Activated CD4-positive, alpha-beta T cell treated with anti-CD3 and anti-CD28 coated beads, Interleukin-2, amount 50 U/mL, for 48 hours (primary cell): ENCODE measurements at places on chromosomes 2 and 18.

- DNase-seq: no peak
Observed at GRCh38 chr2:158242280-158242679, 140.6 kb downstream of the UPP2 start.

DNA sequence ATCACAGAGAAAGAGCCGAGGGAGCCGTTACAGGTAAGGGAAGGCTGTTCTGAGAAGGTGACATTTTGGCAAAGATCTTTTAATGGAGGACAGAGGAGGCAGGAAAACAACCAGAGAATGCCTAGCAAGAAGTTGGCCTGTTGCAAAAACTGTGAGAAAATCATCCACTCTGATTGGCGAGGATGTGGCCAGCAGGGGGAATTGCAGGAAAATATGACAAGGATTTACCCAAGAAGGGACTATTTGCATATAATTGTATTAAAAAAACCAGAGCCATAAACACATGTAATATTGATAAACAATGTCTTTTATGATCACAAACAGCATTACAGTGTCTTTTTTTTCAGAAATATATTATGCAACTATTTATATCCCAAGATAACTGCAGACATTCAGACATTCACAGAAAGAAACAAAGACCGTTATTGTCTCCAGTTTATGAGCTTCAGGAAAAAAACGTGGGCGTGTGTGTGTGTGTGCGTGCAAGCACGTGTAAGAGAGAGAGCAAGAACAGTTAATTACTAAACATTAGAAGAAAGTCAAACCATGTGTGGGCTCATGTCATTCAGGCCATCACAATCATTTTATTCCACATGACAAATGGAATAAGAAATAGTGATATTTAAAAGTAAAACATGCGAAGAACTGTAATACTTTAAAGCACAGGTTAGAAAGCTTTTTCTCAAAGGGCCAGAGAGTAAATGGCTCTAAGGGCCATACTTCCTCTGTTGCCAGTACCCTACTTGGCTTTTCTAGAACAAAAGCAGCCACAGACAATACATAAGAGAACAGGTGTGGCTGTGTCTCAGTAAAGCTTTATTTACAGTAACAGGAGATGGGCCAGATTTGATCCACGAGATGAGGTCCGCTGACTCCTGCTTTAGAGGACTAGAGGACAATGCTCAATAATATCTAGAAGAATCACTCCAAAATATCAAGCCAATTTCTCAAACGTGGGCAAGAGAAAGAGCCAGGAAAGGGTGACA lies 324.1 kb downstream of the DLGAP1 start:
- no peak for DNase-seq

GRCh38 chr2:66575625-66576310 lies 140.8 kb downstream of the MEIS1 start:
- DNase-seq: no peak

- no peak for DNase-seq
Observed at GRCh38 chr2:175734686-175735085, 267.4 kb downstream of the LNPK start.

GRCh38 chr18:63028380-63028779 lies 291.2 kb downstream of the BCL2 start:
- DNase-seq: no peak

GRCh38 chr2:53854678-53855077 lies 5.1 kb downstream of the GPR75 start:
- DNase-seq: no peak

DNA sequence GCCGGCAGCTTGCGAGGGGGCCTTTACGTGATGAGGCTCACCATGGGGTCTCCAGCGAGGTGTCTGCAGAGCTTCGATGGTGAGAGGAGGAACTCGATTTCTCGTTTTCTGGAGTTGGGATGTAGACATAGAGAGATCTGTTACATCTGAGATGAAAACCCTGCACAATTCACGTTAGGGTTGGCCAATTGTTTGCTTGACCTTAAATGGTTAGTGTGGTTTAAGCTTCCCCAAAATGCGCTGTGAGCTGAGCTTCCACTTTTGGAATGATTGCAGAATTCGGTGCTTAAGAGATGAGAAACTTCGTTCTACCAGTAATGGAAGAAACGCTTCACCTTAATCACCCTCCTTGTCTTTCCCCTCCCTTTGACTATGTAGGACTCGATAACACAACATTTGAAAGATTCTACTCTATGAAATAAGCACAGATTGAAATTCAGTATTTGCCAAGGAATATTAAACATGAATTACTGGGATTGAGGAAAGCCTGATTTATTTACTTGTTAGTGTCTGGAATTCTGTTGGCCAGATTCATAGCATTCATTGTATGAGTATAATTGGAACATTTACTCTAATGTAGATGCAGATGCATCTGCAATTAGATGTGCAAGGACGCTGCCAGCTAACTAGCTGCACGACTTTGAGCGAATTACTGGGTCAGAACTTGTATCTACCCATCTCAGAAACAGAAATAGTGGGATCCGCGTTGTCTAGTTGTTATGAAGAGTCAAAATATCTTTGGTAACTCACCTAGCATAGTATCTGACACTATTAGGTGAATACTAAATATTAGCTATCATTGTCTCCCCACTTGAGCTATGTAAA lies 1.6 kb upstream of the KLF7 start:
- no peak for DNase-seq

DNA sequence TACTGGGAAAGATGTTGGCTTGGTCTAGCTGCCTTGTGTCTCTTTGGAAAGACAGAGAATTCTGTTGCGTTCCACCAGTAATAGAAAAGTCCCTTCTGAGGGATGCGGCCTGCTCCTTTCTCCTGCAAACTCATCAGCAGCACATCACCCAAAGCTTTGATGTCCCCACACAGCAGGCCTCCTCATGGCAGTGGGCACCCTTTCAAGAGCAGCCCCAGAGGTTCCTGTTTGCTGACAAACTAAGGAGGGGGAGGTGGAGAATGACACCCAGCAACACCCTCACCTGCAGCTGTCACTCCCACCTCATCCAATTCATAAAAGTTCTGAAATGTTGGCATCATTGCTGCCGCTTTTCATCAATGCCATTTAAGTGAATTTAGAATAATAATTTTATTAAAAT lies 556.6 kb downstream of the BCL11A start:
- no peak for DNase-seq

DNA sequence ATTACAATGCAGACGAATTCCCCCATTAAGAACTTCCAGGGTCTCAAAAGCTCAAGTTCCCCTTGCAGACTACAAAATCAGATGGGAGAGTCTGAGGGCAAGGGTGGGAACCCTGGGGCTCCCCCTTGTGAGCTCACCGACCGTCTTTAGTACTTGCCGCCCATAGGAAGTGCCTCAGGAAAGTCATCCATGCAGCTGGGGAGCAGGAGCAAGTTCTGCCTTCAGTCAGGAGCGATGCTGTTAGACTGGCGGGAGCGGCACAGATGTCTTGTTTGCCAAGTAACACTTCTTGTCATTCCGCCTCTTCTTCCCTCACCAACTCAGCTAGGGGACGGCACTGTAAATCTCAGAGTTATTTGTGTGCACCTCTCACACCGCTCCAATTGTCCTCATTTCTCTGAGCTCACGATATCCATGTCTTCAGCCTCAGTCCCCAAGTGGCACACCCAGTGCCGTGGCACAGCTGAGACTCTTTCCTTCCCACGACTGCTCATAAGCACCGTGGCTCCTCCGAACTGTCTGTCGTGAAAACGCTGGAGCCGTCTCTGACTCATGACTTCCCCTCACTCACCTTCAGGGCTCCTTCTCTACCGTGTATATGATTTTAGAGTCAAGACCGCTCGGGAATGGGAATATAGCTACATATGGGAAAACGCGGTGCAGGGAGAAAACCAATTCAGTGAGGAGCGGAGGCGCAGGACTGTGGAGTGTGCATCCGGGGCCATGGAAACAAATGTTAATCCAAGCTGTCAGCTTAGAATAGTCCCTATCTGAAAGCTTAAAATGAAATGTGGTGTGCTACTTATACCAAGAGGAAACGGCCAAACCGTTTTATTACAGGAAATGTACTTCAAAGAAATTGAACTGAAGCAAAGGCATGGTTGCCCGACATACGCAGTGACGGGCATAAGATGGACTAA lies 34.0 kb downstream of the UXS1 start:
- peak; percentile 56 for DNase-seq

DNA sequence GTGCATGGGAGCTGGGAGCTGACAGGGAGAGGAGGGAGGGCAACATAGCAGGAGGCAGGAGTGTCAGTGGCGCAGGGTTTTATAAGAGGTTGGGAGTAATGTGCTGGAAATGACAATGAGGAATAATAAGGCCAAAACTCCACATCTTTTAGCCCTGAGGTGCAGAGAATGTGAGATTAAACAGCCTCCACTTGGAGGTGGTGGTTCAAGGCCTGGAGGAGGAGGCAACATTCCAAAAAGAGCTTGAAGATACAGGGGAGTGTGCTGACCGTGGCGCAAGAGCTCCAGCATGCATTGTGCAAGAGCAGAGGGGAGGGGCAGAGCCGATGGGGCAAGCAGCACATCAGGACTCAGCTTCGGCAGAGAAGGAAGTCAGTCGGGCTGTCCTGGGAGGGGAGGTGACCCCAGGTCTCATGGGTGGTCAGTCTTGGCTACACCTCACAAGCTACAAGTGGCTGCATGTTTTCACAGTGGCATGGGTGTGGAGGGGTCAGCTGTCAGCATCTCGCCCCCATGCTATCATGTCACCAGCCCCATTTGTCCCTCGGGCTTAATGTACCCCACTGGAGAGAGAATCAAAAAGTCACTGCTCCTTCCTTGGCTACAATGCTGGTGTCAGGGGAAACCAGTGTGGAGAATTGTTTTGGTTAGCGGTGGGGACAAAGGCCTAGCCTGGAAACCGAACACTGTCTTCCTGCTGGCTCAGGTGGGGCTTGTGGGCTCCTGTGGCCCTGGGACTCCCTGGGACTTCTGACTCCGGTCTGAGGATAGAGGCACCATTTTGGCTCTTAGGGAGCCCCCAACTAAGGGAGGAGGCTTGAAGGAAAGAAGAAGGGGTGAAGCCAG lies 208.0 kb downstream of the ZFP36L2 start:
- no peak for DNase-seq

- DNase-seq: no peak
Observed at GRCh38 chr2:165698444-165698884, 95.6 kb downstream of the GALNT3 start.

GRCh38 chr2:7812231-7812995 lies 869.4 kb upstream of the ID2 start:
- DNase-seq: no peak

GRCh38 chr2:197599285-197599965 lies 76.0 kb downstream of the RFTN2 start:
- peak; percentile 3 for DNase-seq
